Stimulated activated CD8-positive, alpha-beta memory T cell treated with anti-CD3 and anti-CD28 coated beads, Interleukin-12 subunit alpha, Interleukin-12 subunit beta, amount 100 ng/mL, for 4 hours (primary cell): ENCODE measurements at places on chromosomes 7 and 10.

- no peak for DNase-seq
These were observed 6.6 kb upstream of the LGI1 start for GRCh38 chr10:93751124-93751523.

DNA sequence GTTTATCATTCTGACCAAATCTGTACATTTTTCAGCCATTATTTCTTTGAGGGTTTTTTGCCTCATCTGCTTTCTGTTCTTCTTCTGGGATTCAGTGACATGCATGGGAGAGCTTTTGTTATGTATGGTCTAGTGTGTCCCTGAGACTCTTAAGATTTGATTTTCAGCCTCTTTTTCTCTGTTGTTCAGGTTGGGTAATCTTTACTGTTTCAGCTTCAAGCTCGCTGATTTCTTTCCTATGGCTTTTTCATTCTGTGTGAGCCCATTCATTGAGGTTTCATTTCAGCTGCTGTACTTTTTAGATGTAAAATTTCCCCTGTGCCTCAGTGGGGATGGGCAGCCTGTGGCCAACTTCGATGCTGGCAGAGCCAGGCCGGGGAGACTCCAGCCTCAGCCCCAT is 38.1 kb downstream of the FOXK1 start:
- DNase-seq = no peak

DNA sequence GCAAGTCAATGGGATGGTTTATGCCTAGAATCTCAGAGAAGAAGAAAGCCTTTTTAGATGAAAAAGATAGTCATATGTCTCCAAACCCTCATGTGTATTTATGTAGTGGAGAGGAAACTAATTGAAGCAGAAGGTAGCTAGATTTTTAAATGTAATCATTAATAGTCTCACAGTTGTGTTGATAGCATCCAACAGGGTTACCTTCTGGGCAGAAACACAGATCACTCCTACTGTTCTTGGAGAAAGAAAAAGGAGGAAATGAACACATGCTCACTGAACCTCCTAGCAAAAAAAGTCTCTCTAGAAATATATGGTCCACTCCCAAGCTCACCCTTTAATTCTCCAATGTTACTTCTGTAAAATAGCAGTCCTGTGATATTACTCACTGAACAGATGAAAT is 777.2 kb upstream of the C7orf33 start:
- DNase-seq = no peak

DNA sequence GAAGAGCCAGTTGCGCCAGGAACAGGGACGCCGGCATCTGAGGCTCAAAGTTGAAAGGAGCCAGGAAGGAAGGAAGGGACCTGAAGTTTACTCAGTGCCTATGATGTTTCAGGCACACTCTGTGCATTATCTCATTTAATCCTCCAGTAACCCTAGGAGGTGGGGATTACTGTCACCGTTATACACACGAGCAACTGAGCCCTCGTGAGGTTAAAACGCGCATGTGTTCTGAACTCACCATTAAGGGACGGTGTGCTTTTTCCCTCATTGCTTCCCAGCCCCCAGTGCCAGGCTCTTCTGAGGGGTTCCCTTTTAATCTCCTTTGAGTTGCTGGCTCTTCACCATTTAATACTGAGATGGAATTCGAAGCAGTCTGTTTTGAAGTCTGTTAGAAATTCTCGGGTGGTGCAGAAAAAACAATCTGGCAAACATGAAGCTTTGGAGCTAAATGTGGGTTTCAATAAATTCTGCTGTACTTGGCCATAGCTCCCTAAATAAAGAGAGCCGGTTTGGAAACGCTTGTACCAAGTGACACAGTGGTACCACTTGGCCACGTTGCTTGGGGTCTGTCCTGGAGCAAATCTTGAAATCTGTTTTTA is 102.2 kb downstream of the TAX1BP1 start:
- no peak for DNase-seq

DNA sequence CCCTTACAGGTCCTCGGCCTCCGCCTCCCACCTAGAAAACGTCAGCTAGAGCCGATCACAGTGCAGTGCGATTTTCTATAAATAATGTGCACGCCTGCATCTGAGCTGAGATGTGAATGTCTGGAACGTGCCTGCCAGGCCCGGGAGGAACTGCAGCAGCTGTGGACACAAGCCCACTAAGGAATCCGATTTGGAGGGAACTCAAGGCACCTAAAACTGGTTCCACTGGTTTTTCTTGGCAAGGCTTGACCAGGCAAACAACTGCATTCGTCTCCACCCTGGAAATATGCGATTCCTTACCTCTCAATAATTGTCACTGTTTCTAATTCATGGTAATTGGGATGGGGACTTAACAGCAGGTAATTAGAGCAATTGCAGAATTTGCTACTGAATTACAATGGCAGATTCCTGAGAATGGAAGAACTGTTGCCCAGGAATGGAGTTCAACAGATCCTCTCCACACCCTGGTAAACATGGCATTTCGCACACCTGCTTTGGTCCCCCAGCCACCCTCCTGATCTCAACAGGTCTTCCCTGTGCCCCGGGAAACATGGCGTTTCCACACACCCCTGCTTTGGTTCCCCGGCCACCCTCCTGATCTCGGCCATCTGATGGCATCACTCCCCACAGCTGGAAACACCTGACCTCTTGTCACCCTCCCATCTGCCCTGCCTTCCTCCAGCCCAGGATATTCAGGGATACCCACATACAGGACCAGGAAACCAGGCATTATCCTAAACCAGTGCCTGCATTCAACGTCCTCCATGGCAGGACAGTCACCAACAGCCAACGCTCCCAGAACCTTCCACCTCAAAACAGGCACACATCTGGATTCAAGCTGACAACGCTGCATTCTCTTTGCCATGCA is 76.0 kb downstream of the DIP2C start:
- DNase-seq = no peak

DNA sequence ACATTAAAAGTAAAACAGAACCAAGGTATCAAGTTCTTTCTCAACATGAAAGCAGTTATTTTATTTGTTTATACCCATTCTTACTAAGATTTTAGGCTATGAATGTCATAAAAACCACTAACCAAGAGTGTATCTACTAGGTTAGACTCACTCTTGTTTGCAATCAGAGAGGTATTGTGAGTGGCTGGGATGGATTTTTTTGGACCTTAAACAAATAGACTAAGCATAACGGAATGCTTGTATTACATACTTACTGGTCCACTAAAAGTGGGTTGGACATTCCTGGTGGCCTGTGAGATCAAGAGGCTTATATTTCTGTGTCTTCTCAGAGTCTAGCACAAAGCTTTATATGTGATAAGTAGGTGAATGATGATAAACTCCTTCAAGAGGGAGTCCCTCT is 32.6 kb upstream of the CBLL1 start:
- DNase-seq = no peak

- no peak for DNase-seq
These were observed 53.4 kb upstream of the CALN1 start for GRCh38 chr7:72465521-72465920.

DNA sequence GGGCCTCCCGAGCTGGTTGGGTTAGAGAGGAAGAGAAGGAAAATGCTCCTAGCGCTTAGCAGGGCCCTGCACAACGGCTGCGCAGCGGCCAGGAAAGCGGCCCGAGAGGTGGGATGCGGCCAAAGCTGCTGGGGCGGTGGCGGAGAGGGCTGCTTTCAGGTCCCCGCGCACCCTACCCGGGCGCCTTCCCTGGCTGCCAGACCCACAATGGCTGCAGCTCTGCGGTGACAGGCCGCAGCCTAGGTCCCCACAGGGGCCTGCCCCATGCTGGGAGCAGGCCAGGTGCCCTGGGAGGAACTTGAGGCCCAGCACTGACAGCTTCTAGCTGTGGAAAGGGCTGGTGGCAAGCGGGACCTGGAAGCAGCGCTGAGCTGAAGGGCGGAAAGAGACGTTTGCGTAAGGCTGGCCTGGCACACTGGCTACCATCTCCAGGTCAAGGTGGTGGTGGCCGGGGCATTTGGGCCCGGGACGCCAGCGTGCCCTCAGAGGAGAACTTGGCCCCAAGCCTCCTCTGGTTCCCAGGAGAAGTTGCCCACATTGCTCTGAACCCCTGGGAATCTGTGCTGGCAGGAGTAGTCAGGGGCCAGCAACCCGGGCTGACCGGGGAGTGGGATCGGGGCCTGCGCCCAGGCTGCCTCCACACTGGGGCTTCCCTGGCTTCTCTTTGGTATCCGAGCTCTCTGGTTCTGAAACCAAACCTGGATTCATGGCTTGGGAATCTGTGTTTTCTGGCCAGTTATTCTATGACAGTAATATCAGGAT is 72.9 kb upstream of the ZNF804B start:
- no peak for DNase-seq

DNA sequence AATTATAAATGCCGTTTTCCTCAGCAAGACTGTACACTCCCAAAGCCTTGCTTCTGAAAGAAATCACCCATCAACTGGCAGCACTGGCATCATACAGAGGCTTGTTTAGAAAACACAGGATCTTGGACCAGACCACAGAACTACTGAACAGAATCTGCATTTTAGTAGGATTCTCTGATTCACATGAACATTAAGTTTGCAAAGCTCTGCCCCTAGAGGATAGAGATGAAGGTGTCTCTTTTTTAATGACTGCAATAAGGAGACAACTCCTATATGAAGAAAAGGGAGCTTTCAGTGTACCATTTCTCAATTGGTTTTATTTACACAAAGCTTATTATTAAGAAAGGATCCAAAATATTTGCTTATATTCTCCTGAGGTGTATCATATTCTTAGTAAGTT is 172.7 kb downstream of the AGMO start:
- DNase-seq = no peak

DNA sequence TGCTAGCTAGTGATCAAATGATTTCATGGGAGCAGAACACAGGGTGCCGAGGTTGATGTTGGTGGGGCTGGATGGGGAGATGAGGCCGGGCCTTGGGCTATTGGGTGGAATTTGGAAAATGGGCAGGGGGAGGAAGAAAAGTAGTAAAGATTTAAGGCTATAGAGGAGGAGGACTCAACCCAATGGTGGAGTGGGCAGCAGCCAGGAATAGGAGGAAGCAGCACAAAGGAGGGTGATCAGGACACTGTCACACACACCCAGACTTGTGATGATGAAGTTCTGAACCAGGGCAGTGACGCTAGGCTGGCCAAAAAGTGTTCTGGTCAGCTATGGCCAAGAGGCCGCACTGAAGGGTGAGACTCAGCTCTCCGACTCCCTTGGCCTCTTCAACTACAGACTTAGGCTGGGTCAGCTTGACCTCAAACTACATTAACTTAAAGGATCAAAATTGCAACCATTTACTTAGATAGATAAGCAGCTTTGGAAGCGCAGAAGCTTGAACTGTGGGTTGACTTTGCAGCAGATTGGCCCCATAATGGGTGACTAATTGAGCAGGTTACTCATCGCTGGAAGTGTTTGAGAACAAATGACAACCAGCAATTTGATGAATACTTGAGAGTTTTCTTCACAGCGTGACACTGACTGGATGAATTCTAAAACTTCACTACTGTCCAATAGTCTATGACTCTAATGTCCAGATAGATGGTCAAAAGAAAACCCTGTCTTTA is 29.4 kb upstream of the GPR26 start:
- DNase-seq = no peak

- DNase-seq = no peak
These were observed 20.8 kb upstream of the RAB18 start for GRCh38 chr10:27482984-27483956.

- no peak for DNase-seq
These were observed 103.6 kb downstream of the CACNA2D1 start for GRCh38 chr7:82339958-82340357.

DNA sequence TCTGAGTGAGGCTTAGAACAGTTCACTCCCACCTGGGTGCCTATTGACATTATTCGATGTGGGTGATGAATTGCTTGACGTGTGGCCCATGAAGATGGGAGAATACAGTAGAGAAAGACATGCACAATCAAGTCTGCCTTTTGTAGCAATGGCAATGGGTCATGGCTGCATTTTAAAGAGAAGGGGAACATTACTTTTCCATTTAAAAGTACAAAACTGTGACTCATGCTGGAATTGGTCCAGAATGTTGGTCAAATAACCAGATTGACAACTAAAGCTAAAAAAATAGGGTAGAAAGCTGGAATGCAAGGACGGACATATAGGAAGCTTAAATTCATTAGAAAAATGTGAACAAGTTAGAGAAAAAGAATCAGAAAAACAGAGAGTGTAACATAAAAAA is 104.1 kb upstream of the SLC25A13 start:
- DNase-seq = no peak

DNA sequence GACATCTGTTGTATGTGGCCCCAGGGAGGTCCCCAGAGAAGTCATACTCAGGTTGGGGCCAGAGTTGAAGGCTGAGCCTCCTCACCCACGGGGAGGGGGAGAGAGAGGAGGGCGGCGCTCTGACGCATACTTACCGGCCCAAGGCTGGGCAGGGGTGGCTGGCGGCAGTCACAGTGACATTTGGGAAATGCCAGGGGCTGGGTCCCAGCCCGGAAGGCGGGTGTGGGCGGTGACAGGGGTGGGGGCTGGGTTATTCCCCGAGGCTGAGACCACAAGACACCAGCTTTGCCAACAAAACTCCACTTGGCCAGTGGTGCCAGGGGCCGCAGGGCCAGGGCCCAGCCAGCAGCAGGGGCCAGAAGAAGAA is 41.1 kb downstream of the RASGEF1A start:
- DNase-seq = peak; percentile 45

DNA sequence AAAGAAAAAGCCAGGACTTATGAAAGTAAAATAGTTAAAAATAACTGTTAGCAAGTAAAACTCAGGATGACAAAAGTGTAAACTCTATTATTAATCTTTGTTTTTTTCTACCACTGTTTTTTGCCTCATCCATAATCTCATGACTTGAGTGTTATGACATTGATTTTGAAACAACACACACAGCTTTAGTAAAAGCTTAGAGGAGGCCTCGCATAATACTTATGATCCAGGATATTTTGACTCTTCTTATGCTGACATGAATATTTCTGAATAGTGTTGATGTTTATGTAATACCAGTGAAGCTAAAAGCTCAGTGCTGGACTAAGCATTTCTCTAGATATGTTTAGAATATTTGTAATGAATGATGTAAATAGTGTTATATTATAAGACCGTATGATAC is 10.5 kb downstream of the KAT6B start:
- no peak for DNase-seq

DNA sequence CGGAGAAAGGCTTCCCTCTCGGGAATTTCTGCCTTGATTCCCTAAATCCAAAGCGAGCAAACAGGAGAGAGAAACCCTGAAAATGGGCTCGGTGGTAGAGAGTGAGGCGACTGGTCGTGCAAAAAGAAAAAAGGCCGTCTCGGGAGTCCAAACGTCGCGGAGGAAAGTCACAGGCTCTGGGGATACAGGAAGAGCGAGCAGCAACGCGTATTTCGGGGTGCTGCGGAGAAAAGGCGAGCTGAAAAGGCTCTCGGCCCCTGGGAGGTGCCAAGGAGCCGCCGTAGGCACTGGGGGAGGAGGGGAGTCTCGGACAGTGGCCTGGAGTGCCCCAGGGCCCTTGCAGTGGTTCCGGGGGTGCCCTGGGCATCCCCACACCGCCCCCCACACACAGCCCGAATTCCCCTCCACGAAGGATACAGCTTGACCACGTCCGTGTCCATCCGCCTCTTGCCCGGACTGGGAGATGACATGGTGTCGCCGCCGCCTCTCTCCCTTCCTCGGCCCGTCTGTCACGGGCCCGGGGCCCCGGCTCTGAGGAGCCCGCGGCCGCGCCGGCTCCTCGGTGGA is 591 bp downstream of the UBE2H start:
- no peak for DNase-seq

- DNase-seq = no peak
These were observed 21.1 kb downstream of the C7orf33 start for GRCh38 chr7:148611692-148612091.
